Nucleus accumbens (tissue), 56 donors: ENCODE measurements at places on chromosomes 4 and X.

DNA sequence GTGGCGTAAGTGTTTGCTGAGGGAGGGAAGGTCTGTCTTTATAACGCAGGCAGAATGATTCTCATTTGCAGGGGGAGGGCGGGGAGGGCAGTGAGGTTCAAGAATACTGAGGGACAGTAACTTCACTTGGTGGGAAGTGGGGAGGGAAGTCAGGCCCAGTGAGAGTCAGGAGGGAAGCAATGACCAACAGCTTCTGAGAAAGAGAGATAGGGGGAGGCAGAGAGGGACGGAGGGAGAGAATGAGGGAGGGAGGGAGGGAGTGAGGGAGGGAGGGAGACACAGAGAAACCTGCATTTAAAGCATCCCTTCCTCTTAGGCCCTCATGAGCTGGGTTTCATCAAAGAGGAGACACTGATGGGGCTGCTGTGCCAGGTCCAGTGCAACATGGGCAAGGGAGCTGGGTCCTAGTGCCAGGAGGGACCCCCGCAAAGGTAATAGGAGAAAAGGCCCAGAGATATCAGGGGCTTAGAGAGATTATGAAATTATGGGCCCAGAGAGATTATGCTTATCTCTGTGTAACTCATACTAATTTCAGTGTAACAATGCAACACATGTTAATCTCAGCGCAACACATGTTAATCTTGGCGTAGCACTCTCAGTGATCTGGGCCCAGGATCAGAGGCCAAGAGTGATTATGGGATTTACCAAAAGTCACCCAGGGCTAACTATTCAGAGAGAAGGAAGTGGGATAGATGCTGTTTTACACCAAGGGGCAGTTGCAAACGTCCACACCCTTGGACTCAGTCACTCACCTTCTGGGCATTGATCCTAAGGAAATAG is 112.1 kb downstream of the DRD5 start:
- DNase-seq: no peak

DNA sequence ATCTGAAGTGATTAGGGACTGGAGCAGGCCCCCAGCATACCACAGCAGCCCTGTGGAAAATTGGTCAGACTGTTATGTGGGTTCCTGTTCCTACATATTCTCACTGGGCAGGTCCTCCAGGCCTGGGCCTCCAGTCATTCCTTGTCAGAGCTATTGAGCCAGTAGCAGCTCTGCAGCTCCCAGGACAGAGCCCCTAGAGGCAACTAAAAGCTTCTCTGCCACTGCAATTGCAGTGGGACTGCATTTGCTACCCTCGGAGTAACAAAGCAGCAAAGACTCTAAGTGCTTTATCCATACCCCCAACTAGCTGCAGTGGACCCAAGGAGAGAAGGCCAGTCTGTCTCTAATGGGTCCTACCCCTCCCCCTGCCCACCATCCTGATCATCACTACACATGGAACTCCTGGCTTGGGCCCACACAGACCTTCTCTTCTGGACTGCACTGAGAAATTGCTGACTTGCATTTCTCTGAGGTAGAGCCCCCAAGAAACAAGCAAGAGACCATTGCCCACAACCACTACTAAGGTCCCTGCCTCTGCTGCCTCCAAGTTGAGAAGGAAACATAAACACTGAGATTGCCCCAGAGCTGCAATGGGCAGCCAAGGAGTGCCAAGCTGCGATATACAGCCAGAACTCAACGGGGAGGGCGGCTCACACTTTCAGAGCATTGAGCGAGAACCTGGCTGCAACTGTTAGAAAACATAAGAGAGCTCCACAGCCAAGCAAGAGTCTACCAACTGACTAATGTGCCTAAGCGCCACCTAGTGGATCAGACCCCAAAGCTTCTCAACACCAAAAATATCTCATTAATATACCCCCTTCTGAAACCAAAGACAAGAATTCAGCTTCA is 738.7 kb upstream of the NDST4 start:
- DNase-seq: no peak

GRCh38 chr4:6917461-6918271 is 8.0 kb downstream of the TBC1D14 start:
- peak; percentile 23 for DNase-seq

- no peak for DNase-seq
These were observed 25.4 kb downstream of the ARFIP1 start for GRCh38 chr4:152805071-152805650.

- no peak for DNase-seq
These were observed 60.0 kb downstream of the PPP3CA start for GRCh38 chr4:101287324-101287723.

- DNase-seq: no peak
These were observed 442.9 kb upstream of the CTSO start for GRCh38 chr4:156396534-156396933.

DNA sequence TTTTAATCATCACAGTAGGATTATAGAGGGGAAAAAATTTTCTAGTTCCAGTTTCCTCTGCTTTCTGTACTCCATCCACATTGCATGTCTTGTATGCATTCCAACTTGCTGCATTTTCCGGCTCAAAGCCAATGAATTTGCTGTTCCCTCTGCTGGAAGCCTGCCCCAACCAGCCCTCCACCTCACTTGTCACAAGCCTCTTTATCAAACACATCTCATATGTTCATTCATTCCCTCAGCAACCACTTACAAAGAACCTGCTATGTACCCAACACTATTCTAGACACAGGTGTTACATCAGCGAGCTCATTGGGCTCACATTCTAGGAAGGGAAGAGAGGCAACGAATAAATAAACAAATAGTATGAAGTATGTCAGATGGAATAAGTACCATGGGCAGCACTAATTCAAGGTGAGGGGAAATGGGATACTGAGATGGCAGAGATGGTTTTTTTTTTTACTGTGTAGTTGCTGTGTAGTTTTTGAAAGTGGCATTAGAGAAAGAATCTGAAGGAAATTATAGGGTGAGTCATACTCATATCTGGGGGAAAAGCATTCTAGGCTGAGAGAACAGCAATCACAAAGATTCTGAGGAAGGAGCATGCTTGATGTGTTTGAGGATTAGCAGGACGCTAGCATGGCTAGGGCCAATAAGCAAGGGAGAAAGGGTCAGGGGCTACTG is 332.5 kb downstream of the PDGFC start:
- DNase-seq: no peak

GRCh38 chr4:112321776-112322684 is 24.9 kb downstream of the ALPK1 start:
- peak; percentile 8 for DNase-seq

DNA sequence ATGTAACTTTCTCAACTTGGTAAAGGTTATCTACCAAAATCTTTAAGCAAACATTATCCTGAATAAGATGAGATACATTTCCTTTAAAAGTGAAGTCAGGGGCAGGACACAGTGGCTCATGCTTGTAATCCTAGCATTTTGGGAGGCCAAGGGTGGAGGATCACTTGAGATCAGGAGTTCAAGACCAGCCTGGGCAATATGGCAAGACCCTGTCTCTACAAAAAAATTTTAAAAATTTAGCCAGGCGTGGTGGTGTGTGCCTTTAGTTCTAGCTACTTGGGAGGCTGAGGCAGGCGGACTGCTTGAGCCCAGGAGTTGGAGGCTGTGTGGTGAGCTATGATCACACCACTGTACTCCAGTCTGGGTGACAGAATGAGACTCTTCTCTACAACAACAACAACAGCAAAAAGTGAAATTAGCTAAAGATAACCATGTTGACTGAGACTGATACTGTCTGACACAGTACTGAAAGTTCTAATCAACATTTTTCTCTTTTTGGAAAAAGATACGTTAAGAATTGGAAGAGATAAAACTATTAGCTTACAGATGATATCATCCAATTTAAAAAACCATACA is 4.9 kb downstream of the DCAF16 start:
- no peak for DNase-seq

DNA sequence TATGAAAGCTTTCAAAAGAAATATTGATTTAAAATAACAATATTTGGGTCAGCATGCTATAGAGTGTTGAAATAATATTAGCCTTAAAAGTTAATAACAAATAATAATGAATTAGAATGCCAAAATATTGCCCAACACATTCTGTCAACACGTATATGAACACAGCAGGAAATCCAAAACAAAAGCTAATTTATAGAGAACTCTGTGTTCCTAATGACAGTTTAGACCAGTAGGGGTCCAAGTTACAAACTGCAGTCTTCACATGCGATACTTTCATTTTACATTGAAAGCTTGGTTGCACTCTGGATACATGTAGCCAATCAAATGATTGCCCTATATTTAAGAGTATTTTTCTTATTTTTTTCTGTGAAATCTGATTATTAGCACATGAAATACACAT is 274.4 kb downstream of the DCTD start:
- DNase-seq: no peak

DNA sequence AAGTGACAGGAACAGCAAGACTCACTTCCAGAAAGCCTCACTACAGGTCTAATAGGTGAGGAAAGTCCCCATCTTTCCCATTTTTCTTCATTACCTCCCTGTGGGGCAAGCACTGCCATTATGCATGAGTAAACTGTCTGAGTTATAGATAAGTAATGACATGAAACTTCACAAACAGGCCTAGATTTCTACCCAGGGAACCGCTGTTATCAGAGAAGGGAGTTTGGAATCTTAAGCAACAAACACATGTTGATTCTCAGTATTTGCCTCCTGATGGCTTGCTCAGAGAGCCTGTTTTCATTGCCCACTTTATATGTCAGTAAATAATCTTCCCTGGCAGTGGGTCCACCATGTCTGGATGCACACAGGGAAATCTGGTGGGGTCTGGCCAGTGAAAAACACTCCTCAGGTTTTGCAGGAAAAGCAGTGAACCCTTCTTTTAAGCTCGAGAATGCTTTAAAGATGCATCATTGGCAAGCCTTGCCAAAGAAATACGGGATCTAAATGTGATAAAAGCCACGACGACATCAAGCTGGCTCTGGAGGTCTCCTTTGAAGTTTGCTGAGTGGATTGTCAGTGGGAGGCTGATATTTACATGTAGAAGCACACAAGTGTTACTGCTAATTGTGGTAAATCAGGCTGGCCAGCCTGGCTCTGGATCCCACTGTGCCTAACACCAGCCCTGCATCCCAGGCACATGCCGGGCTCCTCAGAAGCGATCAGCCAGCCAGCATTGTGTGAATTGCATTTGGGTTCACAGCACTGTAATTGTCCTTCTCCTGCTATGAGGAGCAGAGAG is 25.2 kb downstream of the PDGFRA start:
- DNase-seq: no peak

DNA sequence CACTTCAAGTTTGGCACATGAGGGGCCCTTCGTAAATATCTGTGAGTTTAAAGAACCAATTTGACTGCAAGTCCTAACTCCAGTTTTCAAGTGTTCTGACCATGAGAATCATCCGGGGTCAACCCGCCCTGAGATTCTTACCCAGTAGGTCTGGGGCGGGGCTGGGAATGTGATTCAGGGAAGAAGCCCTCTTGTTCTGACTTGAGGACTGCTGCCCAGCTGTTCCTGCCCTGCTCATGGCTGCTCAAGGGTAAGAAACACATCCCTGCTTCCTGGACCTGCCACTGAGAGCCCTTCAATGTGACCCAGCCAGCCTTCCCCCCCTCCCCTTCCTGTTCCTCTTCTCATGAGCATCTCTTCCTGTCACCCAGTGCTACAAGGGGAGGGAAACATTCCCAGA is 92.7 kb upstream of the PGRMC2 start:
- DNase-seq: no peak

GRCh38 chrX:143934542-143934941 is 50.7 kb downstream of the UBE2NL start:
- DNase-seq: no peak

- no peak for DNase-seq
These were observed 18.8 kb downstream of the PPP2R2C start for GRCh38 chr4:6453688-6453990.

DNA sequence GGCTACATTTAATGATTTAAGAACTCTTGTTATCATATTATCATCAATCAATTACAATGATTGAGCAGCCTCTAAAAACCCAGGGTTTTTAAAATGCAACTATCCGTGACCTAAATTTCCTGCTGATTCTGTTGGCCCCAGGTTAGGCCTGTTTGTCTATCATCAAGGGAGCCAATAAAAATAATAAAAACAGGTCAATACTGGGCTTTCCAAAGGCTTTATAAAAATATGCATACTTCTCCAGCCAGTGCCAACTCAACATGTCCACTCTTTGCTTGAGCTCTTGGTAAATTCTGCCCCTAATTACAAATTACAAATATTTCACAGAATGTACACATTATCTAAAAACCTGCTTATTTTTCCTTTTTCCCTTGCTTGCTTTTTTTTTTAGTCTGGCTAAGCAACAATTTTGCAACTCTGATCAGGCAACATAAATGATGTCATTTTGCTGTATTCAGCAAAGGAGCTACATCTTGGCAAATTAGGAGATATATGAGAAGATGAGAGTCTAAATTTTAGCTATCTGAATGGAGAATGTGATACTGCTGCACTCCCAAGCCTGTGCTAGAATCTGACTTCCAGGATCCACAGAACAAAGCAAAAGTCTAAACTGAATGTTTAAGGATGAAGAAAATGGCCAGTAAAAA is 204.0 kb downstream of the SCFD2 start:
- no peak for DNase-seq
